ENCODE measurements at places on chromosomes 5 and 9.
A peak's percentile ranks its signal among the peaks of the same experiment; 100 is the strongest.

- no peak for DNase-seq
These were observed 23.4 kb downstream of the ANKRA2 start for GRCh38 chr5:73542020-73542419.

GRCh38 chr5:73486119-73486899 lies 11.9 kb upstream of the BTF3 start:
- no peak for DNase-seq

- DNase-seq, result no peak
These were observed 19.1 kb upstream of the LAMC3 start for GRCh38 chr9:130989891-130990290.

GRCh38 chr5:571791-572190 lies 40.3 kb upstream of the CEP72 start:
- no peak for DNase-seq

- no peak for DNase-seq
These were observed 65.0 kb downstream of the MELK start for GRCh38 chr9:36637491-36638270.

- no peak for DNase-seq
These were observed 234.4 kb downstream of the CDH18 start for GRCh38 chr5:19753579-19753978.

DNA sequence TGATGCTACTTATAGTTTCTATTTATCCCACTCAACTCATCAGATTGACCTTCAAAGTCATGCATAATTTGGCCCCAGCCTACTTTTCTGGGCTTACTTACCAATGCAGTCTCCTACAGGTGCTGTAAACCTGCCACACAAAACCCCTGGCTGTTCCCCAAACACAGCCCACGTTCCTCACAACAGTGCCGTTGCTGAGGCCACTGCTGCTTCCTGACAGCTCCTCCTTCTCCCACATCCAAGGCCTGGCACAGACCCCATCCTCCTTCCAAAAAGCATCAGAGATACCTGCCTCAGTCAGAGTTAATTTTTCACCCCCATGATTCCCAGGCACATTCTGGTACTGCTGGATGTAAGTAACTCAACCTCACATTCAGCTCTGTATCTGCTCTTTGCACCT lies 68.1 kb upstream of the SIMC1 start:
- no peak for DNase-seq

DNA sequence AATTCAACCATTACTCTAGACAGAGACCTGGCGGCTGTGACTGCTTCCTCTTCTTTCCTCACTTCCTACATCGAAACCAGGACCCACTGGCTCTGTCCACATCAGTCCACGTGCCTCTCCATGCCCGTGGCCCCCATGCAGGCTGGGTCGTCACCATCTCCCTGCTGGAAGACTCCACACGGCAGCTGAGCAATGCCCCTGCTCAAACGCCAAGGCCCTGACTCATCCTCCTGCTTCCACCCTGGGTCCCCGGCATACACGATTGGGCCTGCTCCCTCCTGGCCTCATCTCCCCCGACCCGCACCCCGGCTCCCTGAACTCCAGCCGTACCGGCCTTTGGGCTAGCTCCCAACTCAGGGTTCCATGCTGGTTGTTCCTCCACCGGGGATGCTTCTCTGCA lies 67.2 kb upstream of the IER5L start:
- DNase-seq, result no peak

DNA sequence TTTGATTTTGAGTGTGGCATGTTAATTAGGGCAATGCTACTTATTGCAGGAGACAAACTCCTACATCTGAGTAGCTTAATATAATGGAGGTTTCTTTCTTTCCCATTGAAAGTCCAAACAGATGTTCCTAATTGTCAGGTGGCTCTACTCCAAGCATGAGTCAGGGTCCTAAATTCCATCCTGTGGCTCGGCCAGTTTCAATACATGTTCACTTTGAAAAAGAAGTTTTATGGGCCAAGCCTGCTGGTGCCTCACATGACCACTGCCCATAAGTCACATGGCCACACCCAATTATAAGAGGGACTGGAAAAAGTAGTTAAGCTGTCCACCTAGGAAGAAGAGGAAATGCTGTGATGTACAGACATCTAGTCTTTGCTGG lies 170.4 kb downstream of the ARRDC3 start:
- DNase-seq, result no peak

- peak; percentile 46 for DNase-seq
These were observed at the start of gene FBLL1 for GRCh38 chr5:168528521-168529373. FBLL1 (plus strand) TSS chr5:168529305; CDS start chr5:168529505, 200 bp downstream.

DNA sequence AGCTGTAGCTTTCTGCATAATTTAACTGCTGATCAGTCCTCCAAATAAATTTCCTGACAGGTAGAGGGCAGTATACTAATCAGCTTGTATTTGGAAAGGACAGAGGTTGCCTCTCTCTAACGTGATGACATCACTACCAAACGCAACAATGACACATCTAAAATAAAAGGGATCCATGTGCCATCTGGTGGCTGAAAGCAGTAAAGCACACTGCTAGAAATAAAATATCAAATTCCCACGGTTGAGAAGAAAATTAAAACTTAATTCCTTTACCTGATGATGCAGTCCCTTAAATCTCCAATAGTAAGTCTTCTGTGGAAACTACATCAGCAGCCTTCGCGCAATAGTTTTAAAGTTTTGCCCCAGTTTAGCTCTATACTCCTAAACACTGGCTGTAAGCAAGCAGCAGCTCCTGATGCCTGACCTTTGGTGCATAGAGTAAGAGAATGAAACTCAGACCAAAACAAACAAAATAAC lies 54.5 kb downstream of the DIAPH1 start:
- peak; percentile 93 for DNase-seq

DNA sequence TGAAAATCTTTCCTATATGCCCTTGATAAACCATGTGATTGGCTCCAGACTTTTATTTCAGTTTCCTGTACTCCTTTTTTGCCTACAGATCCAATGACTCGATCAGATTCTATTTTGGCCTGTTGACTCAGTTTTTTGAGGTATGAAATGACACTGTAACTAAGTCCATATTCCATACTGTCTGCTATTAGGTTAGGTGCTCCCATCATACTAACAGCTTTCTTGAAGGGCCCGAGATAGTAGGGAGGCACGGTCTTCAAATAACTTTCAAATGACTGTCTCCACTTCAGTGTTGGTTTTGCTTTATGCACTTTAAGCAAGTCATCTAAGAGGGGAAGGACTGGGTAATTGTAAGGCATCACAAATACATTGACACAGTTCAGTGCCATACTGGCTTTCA lies 295.4 kb upstream of the DAB2 start:
- DNase-seq, result no peak

GRCh38 chr5:23717486-23717885 lies 210.1 kb downstream of the PRDM9 start:
- no peak for DNase-seq

DNA sequence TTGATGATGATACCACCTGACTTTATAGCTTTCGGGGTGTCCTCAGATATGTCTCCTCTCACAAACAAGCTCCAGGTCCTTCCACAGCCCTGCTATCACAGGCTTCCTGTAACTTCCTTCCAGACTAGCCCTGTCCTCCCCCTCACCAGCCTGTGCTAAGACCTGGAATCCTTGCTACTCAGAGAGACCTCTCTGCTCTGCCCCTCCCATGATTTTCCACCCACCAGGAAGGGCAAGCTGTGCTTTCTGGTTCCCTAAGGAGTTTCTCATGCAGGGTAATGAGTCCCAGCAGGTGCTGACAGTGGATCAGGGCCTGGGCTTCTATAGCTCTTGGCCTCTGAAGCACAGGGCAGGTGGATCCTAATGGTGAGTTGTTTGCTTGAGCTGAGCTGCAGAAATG lies 86.9 kb downstream of the AOPEP start:
- no peak for DNase-seq

- no peak for DNase-seq
These were observed 182.8 kb downstream of the CACNA1B start for GRCh38 chr9:138060365-138060764.

GRCh38 chr5:76383126-76383832 lies 19.8 kb upstream of the IQGAP2 start:
- DNase-seq, result no peak

DNA sequence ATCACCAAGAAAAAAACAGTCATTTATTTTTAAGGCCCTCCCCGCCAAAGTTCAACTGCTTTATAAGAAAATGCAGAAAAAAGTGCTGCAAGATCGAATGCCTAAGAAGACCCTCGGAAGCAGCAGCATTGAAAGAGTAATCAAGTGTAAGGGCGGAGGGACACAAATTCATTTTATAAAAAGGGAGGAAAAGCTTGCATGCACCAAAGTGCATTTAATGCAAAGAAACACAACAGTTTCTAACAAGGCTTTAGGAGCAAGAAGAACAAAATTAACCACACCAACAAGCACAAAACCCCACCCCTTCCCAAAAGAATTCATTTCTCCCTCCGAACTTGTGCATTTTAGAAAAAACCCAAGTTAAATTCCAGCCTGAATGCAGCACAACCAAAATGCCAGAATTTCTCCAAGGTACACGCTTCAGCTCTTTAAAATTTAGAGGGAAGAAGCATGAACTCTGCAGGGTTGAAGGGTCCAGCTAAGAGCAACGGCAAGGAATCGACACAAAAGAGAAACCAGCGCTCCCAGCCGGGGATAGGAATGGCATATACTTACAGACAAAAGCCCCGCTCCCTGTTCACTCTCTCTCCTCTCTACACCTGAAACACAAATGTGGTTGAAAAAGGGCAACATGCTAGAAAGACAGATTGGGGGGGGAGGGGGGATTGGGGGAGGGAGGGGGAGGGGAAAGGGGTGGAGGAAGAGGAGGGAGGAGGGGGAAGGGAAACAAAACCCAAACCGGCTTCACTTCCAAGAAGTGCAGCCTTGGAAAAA lies at the start of gene NREP:
NREP (minus strand) TSS at position 614 of the 774 bp plus-strand sequence. CDS start 1,422 bp downstream, outside the sequence.
- DNase-seq, result peak; percentile 41

GRCh38 chr9:86662890-86663468 lies 284.3 kb downstream of the GAS1 start:
- DNase-seq, result no peak

DNA sequence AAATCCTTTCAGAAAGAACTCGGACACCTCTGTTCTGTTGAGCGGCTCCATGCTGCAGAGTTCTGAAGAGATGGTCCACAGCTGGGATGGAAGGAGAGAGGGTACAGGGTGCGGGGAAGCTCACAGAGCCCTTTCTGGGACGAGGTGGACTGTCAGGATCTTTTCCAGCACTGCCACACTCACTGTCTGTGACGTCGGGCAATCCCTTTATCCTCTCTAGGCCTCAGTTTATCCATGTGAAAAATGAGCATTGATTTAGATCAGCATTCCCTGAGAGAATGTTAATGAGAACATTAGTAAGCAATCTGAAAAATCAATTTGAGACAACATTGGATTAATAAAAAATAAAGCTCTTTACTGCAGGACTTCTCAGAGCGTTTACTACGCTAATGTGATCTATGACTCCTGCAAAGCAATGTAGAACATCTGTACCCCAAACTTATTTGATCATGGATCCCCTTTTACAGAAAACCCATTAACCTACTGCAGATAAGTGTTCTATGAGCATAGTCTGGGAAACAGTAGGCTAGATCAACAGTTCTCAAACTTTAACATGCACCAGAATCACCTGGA lies at the start of gene OR13J1:
OR13J1 (minus strand) TSS at position 51 of the 573 bp plus-strand sequence; CDS start at position 51, 0 bp downstream.
- no peak for DNase-seq

DNA sequence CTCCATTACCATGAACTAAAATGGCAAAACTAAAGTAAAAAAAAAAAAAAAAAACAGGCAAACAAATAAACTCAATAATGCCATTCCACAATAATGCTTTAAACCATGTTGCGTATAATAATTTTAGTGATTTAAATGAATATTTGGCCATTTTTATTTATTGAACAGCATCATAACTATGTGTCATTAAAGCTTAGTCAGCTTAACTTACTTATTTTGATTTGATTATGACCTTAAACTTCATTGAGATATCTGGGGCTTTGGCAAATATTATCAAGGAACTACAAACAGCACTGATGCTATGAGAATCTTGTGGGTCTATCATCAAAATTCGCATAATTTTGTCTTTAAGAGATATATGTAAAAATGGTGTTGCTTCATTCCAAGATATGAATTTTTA lies 1610.3 kb upstream of the NUDT12 start:
- no peak for DNase-seq

- DNase-seq, result no peak
These were observed 40.0 kb downstream of the AMBP start for GRCh38 chr9:114037961-114038723.

GRCh38 chr5:63401436-63402046 lies 560.7 kb downstream of the HTR1A start:
- peak; percentile 66 for DNase-seq

DNA sequence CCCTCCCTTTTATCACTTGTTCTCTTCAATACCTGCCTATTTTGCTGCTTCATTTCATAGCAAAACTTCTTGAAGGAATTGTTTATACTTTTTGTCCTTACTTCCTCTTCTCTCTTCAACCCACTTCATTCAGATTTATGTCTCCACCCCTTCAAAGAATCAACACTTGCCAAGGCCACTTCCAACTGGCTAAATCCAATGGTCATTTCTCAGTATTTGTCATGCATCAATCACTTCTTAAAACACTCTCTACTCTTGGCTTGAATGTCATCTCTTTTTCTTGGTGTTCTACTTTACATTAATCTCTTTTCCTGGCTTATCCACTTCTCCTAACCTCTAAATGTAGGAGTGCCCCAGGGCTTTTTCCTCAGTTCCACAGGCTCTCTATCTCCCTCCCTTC lies 8.3 kb upstream of the FCHO2 start:
- no peak for DNase-seq

GRCh38 chr5:6117212-6117611 lies 261.1 kb downstream of the MED10 start:
- no peak for DNase-seq

DNA sequence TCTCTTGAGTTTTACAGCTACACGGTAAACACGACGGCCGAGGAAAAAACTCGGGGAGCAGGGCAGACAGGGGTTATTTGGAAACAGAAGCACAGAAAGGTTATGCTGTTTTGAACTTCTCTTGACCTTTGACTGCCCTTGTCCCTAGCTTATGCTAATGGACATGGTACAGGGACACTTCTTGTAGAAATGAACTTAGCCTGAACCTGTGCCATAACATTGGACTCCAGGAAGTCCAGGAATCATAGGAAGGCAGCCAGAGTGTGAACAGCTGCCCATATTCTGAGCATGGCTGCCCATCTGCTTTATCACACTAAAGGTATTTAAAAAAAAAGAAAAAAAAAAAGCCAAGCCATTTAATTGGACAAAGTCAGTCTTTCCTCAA lies 46.1 kb downstream of the NR6A1 start:
- no peak for DNase-seq

DNA sequence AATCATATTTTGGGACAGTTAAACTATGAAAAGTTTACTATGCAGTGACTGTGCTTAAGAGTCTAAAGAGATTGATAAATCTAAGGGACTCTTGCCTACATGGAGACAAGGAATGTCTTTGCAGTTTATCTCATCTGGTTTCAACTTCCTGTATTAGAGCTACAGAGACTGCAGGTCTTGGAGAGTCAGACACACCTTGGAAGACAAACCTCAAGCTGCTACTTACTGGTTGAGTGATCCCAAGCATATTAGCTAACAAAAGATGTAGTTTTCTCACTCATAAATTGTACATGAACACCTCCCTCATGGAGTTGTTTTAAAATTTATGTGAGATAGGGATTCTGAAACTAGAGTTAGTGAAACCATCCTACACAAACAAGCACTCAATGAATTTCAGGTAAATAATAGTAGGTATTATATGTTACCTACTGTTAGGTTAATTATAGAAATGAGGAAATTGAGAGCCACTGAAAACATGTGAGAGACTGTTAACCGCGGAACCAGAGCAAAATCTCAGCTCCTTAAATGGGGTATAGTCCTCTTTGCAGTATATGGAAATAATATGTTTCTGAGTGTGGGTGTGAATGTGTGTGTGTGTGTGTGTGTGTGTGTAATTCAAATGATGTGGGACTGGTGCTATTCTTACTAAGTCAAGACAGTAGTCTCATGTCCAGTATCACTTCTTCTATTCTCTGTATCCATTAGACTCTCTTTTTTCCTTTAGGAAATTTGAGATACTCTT lies 752.1 kb downstream of the DTWD2 start:
- DNase-seq, result no peak

GRCh38 chr5:54996466-54996865 lies 11.1 kb upstream of the ESM1 start:
- DNase-seq, result no peak
